ENCODE measurements at places on chromosomes 12 and 14.

DNA sequence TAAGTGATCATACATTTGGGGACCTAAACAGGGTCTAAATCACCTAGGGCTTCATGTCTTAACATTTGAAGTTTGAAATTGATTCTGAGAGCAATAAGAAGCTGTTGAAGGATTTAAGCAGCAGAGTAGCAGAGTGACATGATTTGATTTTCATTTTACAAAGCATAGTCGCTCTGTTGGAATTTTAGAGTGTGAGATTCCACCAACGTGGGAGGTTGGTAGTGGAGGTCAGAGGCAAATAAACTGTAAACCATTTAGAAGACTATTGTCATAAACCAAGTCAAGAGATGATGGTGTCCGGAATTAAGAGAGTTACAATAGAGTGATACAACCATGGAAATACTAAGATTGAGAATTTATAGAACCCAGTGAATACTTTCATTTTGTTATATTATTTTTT is 52.7 kb upstream of the ZDHHC17 start:
- H3K27ac ChIP-seq, result no peak overlapping the region
- H3K36me3 ChIP-seq, result no peaks in the 10 kb centered on the region
- H3K27me3 ChIP-seq, result no peaks in the 10 kb centered on the region
- no peak overlapping the region for H3K4me3 ChIP-seq
- DNase-seq, result no peak
- H3K4me1 ChIP-seq, result no peaks in the 10 kb centered on the region

GRCh38 chr12:102326982-102327381 is 129.3 kb upstream of the PMCH start:
- H3K27me3 ChIP-seq, result peaks cover 2% of the 10 kb centered on the region
- H3K27ac ChIP-seq, result no peak overlapping the region
- DNase-seq, result no peak
- H3K4me3 ChIP-seq, result no peak overlapping the region

DNA sequence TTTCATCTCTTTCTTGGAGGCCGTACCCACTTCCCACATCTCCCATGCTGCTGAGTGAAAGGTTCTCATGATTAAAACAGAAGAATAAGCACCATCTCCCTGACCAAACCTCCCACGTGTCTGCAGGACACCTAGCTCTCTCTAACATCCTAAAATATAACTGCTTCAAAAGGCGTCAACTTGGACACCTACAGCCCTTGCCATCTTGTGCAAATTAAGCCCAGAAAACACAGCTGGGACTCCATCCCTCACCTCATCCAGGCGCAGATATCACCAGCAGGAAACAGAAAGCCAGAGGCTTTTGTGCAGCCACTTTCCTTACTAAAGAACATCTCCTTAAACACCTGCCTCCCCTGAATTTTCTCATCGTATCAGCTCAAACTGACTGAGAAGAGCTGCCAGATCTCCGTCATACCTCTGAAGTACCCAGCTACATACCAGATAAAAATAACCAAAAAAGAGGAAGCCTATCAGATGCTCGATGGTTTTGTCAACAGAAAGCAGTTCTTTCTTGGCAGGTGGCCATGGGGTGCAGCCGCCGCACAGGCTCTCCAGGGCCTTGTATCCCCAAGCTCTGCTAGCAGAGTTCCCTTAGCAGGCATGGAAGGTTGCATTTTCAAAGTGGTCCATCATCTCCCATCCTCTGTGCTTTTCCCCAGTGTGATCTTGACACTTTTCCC is 28.8 kb downstream of the MAP3K9 start:
- peak; percentile 91 for DNase-seq
- H3K36me3 ChIP-seq, result no peaks in the 10 kb centered on the region
- peaks cover 12% of the 10 kb centered on the region for H3K4me1 ChIP-seq
- no peak overlapping the region for H3K27ac ChIP-seq

- no peak overlapping the region for H3K4me3 ChIP-seq
- no peak for DNase-seq
- no peak overlapping the region for H3K27ac ChIP-seq
- H3K27me3 ChIP-seq, result no peaks in the 10 kb centered on the region
- H3K4me1 ChIP-seq, result peaks cover 18% of the 10 kb centered on the region
Observed at GRCh38 chr14:95270203-95270602, 49.5 kb downstream of the CLMN start.

GRCh38 chr12:53747095-53747494 is 4.7 kb downstream of the CISTR start:
- no peak for DNase-seq
- H3K4me1 ChIP-seq, result peaks cover 30% of the 10 kb centered on the region
- H3K27me3 ChIP-seq, result peaks cover 32% of the 10 kb centered on the region
- no peaks in the 10 kb centered on the region for H3K36me3 ChIP-seq

DNA sequence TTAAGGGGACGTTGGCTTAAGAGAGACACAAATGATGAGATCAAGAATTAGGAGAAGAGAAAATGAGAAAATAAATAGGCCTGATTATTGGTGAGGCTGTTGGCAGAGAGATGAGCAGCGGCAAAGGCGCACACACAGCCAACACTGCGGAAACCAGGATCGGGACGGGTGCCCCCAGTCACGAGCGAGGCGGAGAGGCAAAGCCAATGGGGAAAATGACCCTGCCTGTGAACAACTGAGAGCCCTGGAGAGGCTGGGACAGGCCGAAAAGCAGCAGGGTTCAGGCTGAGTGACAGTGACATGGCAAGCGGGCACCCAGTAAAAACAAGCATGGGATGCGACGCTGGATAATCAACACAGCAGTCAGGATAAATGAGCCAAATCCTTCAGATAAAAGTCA is 21.0 kb downstream of the SLC15A4 start:
- H3K4me3 ChIP-seq, result no peak overlapping the region
- no peak overlapping the region for H3K27ac ChIP-seq
- DNase-seq, result no peak
- H3K4me1 ChIP-seq, result peaks cover 2% of the 10 kb centered on the region

DNA sequence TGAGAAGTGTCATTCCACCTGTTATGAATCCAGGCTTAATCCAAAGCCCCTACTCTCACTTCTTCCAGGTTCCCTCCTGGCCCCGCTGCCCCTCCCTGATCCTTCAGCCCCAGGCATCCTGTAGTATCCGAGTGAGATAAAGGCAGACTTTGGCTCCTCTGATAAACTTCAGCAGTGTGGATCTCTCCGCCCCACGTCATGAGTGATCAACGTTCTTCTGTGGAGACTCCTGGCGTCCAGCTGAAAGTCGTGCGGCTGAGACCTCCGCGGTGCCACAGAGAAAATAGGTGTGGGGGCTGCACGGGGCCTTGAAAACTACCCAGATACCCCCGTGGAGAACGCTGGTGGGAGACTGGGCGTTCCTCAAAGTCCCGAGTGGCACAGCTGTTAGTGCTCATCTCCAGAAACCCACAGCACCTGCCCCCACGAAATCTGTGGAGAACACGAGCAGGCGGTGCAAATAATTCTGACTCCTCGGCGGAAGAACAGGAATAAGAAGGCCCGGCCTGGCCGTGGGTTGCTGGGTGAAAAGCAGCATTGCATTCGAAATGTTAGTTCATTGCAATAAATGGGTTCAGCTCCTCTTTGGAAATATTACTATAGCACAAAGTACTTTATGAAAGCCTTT is 180.0 kb upstream of the RGS6 start:
- H3K36me3 ChIP-seq, result no peaks in the 10 kb centered on the region
- DNase-seq, result no peak
- no peaks in the 10 kb centered on the region for H3K27me3 ChIP-seq

GRCh38 chr12:16168078-16168477 is 109.4 kb downstream of the SLC15A5 start:
- H3K27ac ChIP-seq, result no peak overlapping the region
- no peaks in the 10 kb centered on the region for H3K36me3 ChIP-seq
- no peak overlapping the region for H3K4me3 ChIP-seq
- no peak for DNase-seq
- H3K4me1 ChIP-seq, result no peaks in the 10 kb centered on the region

GRCh38 chr12:25824734-25825133 is 133.7 kb upstream of the RASSF8 start:
- H3K27me3 ChIP-seq, result no peaks in the 10 kb centered on the region
- DNase-seq, result no peak
- no peak overlapping the region for H3K27ac ChIP-seq

GRCh38 chr12:10307630-10308029 is at the start of gene KLRD1:
Gene KLRD1 (plus strand): TSS chr12:10307870. CDS start chr12:10308078, 208 bp downstream.
- no peak for DNase-seq
- no peaks in the 10 kb centered on the region for H3K4me1 ChIP-seq
- no peaks in the 10 kb centered on the region for H3K27me3 ChIP-seq
- no peak within 1 kb of the TSS for H3K4me3 ChIP-seq
- no peak within 1 kb of the TSS for H3K27ac ChIP-seq

- no peaks in the 10 kb centered on the region for H3K27me3 ChIP-seq
- DNase-seq, result no peak
- no peaks in the 10 kb centered on the region for H3K36me3 ChIP-seq
- no peak overlapping the region for H3K27ac ChIP-seq
- no peaks in the 10 kb centered on the region for H3K4me1 ChIP-seq
- H3K4me3 ChIP-seq, result no peak overlapping the region
Observed at GRCh38 chr12:90836689-90837088, 118.3 kb downstream of the CCER1 start.

GRCh38 chr12:128973883-128974681 is 120.8 kb downstream of the GLT1D1 start:
- DNase-seq, result no peak
- H3K4me3 ChIP-seq, result no peak overlapping the region
- peaks cover 21% of the 10 kb centered on the region for H3K27me3 ChIP-seq
- no peaks in the 10 kb centered on the region for H3K36me3 ChIP-seq
- H3K4me1 ChIP-seq, result no peaks in the 10 kb centered on the region

DNA sequence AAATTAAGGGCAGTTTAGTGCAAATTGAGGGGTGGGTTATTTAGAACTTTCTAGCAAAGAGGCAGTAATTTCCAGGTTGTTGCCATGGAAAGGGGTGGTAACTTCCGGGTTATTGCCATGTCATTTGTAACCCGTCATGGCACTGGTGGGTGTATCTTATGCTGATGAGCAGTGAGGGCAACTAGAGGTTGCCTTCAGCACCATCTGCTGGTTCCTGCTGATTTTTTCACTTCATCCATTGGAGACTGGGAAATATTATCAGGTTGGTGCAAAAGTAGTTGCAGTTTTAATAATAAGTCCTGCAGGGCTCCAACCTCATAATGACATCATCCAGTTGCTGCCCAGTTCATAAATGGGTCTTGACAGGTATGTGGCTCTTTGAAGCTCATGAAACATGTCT is 24.4 kb upstream of the SERPINA4 start:
- no peak overlapping the region for H3K27ac ChIP-seq
- no peak for DNase-seq
- H3K36me3 ChIP-seq, result no peaks in the 10 kb centered on the region
- peaks cover 28% of the 10 kb centered on the region for H3K27me3 ChIP-seq
- no peak overlapping the region for H3K4me3 ChIP-seq

DNA sequence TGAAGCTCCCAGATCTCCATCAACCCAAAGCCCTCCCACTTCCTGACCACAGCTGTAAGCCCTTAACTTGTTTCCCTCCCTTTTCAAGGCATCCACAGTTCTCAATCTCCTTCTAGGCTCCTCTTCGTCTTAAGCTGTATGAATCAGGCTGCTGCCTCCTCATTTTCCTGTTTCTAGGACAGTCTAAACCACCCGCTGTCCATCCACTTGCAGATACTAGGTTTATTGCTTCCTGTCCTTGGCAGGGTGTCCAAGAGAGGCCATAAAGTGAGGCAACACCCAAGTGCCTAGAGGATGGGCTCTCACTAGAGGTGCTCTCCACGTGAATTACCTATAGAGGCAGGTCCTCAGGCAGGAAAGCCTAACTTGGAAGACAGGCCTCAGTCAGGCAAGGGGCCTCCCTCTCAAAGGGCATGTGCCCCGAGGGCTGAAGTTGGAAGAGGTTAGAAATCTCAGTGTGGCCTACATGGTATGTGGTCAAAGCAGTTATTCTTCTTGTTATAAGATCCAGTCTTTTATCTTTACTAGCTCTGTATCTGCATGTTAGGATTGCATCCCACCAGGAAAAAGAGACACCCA is 8.8 kb upstream of the TMEM106C start:
- no peaks in the 10 kb centered on the region for H3K27me3 ChIP-seq
- no peaks in the 10 kb centered on the region for H3K4me1 ChIP-seq
- no peaks in the 10 kb centered on the region for H3K36me3 ChIP-seq
- no peak overlapping the region for H3K27ac ChIP-seq
- no peak for DNase-seq
- no peak overlapping the region for H3K4me3 ChIP-seq

DNA sequence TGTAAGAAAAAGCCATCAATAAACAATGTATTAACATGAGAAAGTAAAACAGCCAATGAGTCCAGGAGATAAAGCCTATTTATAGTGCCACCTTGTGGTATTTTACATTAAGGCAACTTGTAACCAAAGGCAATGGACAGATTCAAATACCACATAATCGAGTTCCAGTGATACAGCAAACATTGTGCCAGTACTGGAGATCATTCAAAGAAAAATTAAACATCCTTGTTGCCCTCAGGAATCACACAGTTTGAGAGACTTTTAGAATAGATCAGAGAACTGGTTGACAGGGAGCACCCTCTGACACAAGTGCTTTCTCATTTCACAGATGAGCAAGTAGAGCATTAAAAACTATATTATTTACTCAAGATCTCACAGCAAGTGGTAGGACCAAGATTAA is 98.1 kb downstream of the DDHD1 start:
- peaks cover 3% of the 10 kb centered on the region for H3K36me3 ChIP-seq
- no peaks in the 10 kb centered on the region for H3K27me3 ChIP-seq
- peak; percentile 52 for DNase-seq
- H3K4me1 ChIP-seq, result no peaks in the 10 kb centered on the region
- H3K4me3 ChIP-seq, result no peak overlapping the region

DNA sequence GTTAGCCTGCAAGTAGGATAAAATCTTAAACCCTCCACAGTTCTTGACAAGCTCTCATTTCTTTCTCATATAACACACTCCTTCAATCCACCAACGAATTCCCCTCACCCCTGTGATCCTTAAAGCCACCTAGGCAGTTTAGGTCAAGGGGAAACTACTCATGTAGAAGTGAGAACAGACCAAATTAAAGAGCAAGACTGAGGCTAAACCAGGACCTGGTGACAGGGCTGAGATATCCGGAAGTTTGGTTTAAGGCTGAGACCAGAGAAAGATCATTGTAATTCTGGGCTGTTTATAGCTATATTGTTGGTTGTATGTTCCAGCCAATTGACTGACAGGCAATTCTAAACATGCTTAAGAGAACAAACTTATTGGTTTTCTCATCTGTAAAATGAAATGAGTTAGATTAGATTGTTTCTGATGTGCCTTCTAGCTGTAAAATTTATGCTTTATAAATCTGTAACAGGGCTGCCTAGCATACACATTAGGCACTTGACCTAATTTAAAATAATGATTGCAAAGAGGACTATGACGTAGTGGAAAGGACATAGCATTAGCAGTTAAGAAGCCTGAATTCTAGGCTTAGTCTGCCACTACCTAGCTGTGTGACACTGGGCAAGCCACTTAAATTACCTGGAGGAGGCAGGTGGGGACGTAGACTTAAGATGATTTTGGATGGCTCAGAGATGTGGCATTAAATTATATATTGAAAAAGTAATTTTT is 53.9 kb upstream of the PTGR2 start:
- no peaks in the 10 kb centered on the region for H3K4me1 ChIP-seq
- H3K4me3 ChIP-seq, result no peak overlapping the region
- H3K27me3 ChIP-seq, result no peaks in the 10 kb centered on the region
- DNase-seq, result no peak
- H3K27ac ChIP-seq, result no peak overlapping the region
